Karpas-422 (cell line): ENCODE measurements at places on chromosomes 16 and 17. TPM values are rescaled to one million over a fixed set of nuclear protein-coding genes. Genes with fewer than 3 reads are reported as not detected.

C17orf58 gene
- total RNA-seq = 51.0 and 52.9 TPM in 2 replicates

CDH1 gene
- not detected in 2 replicates for total RNA-seq

ZKSCAN2 gene
- total RNA-seq = 4.1 and 5.8 TPM in 2 replicates

NTN1 gene
- total RNA-seq = not detected in 2 replicates

CMTM1 gene
- total RNA-seq = 0.61 and 5.8 TPM in 2 replicates

GRCh38 chr16:83956336-83957289 is 3.6 kb downstream of the OSGIN1 start:
- DNase-seq = peak; percentile 91

DNA sequence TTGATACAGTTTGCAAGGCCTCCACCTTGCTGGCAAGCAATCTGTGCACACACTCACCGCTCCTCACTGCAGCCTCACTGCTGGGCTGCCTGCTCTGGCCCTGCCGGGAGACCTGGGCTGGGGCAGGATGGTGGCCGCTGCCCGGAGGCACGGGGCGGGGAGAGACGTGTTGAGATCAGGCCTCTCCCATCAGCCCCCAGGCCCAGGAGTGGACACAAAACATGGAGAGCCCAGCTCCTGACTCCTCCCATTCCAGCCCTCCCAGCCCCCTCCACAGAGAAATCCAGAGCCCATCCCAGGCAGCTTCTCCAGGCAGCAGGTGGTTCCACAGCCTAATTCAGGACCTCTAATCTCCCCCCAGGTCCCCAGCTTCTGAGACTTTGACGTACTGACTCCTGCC is 23.1 kb upstream of the RPL38 start:
- no peak for DNase-seq

DNA sequence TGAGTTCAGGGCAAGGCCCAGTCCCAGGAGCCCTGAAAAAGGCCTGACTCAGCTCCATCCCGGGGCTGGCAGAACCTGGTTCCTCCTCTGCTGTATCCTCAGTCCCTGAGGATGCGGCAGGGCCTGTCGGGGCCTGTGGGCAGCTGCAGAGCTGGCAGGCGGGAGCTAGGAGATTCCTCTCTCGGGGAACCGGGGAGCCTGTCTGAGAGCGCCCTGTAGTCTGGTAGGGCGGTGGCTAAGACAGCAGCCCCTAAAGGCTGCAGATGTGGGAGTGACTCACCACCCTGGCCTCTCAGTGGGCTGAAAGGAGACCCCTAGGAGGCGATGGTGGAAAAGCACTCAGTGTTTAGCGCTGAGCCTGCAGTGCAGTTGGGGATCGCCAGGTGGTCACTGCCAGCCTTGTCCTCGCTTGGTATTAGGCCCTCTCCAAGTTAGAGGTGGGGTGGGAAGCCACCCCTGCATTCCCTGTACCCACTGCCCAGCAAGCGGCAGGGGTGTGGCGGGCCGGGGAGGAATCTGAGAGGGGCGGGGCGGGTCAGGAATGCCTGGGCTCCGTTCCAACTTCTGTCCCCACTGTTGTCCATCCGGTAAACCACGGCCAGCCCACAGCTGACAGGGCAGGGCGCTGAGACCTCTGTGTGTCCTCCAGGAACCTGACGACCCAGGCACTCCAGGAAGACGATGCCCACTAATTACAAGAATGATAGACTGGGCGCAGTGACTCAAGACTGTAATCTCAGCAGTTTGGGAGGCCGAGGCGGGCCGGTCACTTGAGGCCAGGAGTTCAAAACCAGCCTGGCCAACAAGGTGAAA is 29.5 kb upstream of the CDH1 start:
- no peak for DNase-seq

DNA sequence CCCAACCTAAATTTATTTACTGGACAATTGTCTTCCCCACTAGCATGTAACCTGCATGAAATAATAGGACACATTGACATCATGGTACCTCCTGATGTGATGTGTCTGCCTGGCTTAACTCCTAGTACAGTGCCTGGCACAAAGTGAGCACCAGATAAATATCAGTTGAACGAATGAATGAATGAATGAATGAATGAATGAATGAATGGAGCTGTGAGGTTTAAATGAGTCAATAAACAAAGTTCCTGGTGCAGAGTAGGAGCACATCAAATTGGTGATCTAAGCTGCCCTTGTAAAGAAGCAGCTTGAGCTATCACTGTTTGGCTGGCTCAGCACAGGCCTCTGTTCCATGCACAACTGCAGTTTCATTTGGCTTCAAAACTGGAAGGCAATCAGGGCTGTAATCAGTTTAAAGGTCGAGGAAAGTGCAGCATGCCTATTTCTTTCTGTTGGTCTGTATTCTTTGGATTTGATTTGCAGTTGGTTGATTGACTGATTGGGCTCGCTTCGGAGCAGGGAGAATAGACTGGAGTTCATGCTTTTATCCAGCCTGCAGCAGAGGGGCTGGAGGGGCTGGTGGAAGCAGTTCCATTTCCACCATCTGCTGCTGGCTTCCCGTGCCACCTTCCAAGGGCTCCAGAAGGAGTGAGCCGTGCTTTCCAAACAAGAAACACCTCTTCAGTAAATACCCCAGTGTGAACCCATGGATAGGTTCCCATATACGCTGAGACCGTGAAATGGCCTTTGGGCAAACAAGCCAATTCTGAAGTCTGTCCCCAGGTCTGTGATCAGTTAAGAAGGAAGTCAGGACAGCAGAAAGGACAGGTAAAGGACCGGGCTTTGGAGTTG is 54.6 kb downstream of the GPRC5B start:
- DNase-seq = no peak

- DNase-seq = no peak
Measured at GRCh38 chr16:67555795-67556212, 6.5 kb upstream of the CTCF start.

DNA sequence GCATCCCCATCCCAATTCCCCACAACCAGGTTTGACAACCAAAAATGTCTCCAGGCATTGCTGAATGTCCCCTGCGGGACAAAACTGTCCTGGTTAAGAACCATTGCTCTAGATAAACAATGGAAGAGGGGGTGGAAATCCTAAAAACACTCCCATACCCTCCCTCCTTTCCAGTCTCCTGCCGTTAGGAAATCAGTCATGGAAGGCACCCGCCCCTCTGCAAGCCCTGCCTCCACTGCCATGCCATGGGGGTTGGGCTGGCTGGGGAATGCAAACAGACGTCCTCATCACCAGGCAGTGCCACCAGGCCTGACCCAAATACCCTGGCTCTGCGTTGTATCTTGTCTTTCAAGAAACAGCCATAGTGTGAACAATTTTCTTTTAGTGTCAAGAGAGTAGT is 57.5 kb downstream of the CYTH1 start:
- DNase-seq = no peak

- DNase-seq = no peak
Measured at GRCh38 chr16:83924686-83925085, 25.8 kb downstream of the MLYCD start.

- DNase-seq = no peak
Measured at GRCh38 chr16:15854906-15855703, 1.7 kb downstream of the MYH11 start.

DNA sequence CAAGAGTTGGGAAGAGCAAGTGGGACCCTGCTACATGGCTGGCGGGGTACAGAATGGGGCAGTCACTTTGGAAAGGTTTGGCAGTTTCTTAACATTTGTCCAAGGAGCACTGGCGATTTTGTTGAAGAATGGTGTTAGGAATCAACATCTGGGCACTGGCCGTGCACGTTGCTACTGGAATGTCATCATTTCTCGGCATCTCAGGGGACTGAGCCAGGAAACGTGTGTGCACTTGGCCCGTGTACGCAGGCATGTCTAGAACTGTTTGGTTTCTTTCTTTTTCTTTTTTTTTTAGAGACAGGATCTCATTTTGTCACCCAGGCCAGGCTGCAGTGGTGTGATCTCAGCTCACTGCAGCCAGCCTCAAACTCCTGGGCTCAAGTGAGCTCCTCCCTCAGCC is 17.3 kb upstream of the FOXK2 start:
- no peak for DNase-seq

GRCh38 chr16:86723689-86724088 is 145.3 kb downstream of the FOXL1 start:
- DNase-seq = no peak

DNA sequence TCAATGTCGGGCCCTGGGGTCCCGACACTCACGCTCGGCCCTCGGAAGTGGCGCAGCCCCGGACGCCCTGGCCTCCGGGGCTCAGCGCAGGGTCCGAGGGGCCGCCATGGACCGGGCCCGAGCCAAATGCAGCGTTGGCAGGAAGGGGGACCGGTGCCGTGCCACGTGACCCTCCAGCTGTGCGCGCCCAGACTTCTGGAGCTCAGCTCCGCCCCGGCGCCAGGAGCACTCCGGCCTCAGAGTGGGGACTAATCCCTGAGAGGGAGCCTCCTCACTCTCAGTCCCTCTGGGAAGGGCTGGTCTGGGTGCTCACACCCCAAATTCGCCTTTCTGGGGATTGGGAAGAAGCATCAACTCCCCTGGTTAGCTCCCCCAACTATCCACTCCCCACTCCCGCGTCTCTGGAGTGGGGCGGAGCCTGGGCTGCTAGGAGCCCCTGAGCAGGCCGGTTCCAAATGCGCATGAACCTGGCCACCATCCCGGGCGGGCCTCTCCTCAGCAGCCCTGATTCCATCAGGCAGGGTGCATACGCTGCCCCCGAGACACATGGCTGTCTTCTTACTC is at the start of gene B3GNT9:
Gene B3GNT9, minus strand, starts transcription at position 166 of the 564 bp plus-strand sequence. CDS start 513 bp downstream, outside the sequence.
- no peak for DNase-seq

DNA sequence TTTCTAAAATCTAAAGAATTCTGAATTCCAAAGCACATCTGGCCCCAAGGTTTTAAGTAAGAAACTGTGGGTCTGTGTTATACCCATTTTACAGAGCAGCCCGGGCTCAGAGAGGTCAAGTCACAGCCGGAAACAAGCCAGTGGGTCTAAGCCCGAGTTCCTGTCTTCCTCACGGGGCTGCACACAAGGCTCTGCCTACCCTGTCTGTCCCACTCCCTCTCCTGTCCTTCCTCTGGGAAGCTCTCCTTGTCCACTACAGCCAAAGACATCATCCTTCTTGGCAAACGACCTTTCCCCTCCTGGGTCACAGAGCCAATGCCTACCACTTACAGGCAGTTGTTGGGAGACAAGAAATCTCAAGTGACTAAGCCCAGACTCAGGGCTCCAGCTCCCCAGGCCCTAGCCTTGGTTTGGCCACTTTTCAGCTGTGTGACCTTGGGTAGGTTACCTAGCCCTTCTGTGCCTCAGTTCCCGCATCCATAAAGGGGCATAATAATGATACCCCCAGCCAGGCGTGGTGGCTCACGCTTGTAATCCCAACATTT is 55.6 kb upstream of the MAP3K14 start:
- no peak for DNase-seq

DNA sequence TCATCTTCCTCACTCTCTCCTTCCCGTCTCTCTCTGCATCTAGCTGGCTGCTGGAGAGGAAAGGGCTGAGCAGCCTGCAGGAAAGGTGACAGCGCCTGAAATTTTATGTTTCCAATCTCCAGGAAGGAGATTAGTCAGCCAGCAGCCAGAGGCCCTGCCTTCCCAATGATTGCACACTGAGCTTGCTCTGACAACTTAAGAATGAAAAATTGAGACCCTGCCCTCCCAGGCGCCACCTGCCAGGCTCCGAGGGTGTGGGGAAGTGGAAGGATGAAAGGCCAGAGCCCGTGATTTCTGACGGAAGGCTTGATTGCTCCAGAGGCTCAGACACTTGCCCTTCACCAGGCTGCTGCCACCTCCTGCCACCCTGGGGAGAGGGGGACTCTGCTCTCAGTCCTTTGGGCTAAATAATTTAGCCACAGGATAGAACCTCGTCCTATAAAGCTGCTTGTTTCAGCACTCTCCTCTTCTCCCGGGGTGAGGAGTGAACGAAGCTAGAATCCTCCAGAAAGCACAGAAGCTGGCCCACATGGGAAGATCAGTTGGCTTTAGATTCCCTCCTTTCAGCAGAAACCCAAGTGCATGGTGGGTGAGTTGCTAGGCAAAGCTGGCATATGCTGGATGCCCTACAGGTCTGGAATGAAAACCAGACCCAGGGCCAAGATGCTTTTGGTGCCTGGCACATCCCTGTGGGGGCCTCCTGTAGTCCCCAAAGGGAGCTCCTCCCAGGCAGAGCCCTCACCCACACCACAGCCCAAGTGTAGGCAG is 33.5 kb downstream of the GRIN2C start:
- DNase-seq = no peak

DNA sequence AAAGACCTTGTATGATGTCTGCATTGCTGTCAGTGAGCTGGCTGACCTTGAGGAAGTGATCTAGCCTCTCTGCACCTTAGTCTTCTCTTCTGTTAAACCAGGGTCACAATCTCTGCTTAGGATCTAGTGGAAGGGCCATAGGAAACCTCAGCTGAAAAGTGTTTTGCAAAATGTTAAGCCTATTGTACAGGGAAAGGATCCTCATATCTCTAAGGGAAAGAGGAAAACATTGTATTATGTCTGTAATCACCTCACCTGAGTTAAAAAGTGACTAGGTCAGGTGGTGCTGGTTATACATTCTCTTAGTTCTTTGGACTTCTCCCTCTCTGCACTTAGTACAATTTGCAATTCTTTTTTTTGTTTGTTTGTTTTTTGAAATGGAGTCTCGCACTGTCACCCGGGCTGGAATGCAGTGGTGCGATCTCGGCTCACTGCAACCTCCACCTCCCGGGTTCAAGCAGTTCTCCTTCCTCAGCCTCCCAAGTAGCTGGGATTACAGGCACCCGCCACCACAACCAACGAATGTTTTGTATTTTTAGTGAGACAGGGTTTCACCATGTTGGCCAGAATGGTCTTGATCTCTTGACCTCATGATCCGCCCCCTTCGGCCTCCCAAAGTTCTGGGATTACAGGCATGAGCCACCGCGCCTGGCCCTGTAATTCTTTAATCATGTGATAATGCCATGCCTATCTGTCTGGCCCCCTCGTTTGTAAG is 2.0 kb upstream of the SEPHS2 start:
- no peak for DNase-seq

GRCh38 chr17:77119668-77120301 is 21.0 kb upstream of the SEC14L1 start:
- no peak for DNase-seq

DNA sequence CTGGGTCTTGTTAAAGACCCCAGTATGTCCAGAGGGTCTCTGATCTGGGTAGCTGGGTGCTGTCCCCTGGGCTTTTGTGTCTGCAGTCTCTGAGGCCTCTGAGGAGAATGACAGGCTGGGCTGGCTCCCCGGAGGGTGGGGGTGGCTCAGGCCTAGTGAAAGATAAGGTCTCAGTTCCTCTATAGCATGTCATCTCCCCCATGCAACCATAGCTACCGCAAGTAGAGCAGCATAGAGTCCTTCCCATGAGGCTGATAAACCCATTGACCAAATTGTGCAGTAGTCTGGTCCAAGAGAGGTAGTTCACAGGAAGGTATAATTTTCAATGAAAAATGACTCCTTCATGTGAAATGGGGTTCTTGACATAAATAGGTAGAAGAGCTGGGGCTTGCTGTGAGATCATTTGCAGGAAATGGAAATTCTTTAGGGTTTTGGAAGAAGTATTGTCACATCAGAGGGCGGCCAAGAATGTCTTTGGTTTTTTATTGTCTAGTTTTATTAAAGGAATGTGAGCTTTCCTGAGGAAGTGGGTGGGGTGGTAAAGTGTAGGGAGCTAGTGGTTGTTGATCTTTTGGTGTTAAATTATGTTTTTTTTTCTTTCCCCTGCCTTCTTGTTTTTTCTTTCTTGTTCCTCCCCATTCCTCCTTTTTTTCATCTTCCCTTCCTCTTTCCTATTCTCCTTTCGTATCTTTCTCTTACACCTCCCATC is 21.0 kb downstream of the SLC7A6OS start:
- peak; percentile 92 for DNase-seq
